Airway epithelial cell (primary cell): ENCODE measurements at places on chromosomes 4 and X. TPM values are rescaled to one million over a fixed set of nuclear protein-coding genes. Genes with fewer than 3 reads are reported as not detected.

EGFL6 gene
- 0.14 and 0.28 TPM in 2 replicates for total RNA-seq

GUCY1A1 gene
- 6.9 and 8.5 TPM in 2 replicates for total RNA-seq

NHSL2 gene
- 0.07 TPM in 1 of 2 replicates, not detected in the other for total RNA-seq

ZFP42 gene
- total RNA-seq = 0.33 and 0.71 TPM in 2 replicates

RPS6KA6 gene
- total RNA-seq = 1.7 and 3.8 TPM in 2 replicates

SSX1 gene
- total RNA-seq = not detected in 2 replicates

PROM1 gene
- total RNA-seq = under 0.01 TPM in 1 of 2 replicates, not detected in the other

IL2 gene
- total RNA-seq = not detected in 2 replicates

ADH1B gene
- total RNA-seq = not detected in 2 replicates

PPID gene
- total RNA-seq = 24.7 and 30.0 TPM in 2 replicates

ARHGAP6 gene
- total RNA-seq = 0.09 and 0.14 TPM in 2 replicates
